ENCODE measurements at places on chromosomes 4 and X. TPM values are rescaled to one million over a fixed set of nuclear protein-coding genes. Genes with fewer than 3 reads are reported as not detected.

DNA sequence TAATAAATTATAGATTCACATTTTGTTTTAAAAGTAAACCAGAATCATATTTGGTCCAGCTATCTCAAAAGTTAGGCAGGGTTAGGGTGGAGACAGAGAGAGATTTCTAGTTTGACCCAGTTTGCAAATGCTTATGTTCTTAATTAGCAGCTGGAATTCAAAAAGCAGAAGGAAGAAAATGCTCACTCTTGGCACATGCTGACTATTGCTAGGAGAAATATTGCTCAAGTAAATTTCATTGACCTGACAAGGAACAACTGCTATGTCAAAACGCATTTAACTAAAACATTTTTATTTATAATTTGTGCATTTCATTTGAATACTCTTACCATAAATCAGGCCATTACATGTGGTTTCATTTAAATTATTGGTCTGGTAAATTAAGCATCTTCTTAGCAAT, 131.8 kb downstream of the GLRA3 start:
- DNase-seq, result peak; percentile 92

DNA sequence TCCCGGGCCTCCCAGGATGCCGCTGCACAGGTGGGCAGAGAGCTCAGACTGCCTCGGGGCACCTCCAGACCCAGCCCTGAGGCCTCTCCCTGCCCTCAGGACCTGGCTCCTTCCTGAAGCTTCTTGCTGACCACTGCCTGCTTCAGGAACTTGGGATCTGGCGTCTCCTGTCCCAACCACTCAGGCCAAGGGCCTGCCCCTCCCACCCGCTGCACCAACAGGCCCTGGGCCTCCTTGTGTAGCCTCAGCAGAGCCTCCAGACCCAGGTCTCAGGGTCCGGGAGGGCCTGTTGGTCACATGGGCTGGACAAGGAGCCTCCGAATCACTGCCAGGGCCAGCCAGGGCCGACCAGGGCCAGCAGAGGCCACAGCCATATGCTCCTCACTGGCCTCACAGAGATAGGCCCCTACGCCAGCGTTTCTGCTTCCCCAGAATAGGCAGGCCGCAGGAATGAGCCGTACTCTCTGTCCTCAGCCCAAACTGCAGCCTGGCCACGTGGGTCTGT, 2.8 kb downstream of the MXD4 start:
- no peak for DNase-seq

GRCh38 chrX:72540318-72540717, 32.3 kb downstream of the HDAC8 start:
- peak; percentile 74 for DNase-seq

GRCh38 chr4:184473499-184474262, 669 bp downstream of the IRF2 start:
- peak; percentile 52 for DNase-seq

GRCh38 chr4:74456056-74456744, 11.3 kb downstream of the AREG start:
- no peak for DNase-seq

Gene SCML2
- 7.5 TPM for polyA plus RNA-seq

Gene CLGN
- polyA plus RNA-seq, result 2.5 TPM
